ENCODE measurements at places on chromosomes 2 and 18.

DNA sequence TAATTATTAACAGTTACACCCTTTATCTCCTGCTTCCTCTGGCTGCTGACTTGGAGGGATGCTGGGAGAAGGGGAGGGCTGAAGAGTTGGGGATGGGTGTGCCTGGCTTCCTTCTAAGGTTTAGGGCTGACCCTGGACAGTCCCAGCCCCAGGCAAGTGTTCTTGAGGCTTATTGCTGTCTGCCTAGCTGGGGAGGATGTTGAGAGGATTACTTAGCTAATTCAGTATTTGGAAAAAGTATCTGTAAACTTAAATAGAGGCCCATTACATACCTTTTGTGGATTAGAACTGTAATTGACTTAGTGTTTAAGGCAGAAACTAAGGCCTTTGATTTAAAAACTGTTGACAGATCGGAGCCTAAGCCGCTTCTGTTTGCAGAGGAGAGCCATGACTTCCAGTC, 67.6 kb downstream of the AGAP1 start:
- DNase-seq: no peak

GRCh38 chr18:59456657-59457056, 97.6 kb upstream of the LMAN1 start:
- no peak for DNase-seq

DNA sequence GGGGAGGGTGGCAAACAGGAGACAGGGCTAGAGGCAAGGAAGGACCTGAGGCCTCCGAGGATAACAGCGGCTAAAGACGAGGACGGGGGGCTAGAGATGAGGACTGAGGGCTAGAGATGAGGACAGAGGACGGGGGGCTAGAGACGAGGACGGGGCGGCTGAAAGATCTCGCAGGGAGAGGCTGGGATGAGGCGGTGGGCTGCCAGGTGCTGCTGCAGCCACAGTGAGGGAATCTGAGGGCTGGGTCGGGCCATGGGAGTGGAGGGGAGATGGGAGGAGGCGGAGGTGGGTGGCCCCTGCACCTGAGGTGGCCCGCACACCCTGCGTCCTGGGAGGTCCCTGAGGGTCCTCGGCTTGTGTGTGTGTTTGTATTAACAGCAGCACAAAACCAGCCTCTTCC, 350.2 kb upstream of the SALL3 start:
- no peak for DNase-seq

DNA sequence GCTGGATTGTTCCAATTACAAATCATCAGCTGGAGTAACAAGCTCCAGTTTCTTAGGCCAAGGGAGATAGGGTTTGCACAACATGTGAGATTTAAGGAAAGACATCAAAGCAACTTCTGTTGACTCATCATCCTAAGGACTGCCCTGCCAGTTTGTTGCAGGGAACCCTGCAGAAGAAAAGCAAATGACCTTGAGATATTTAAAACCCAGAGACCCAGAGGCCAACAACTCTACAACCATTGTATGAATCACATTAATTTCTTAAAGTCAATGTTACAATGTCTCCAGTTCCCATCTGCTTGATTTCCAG, 491.8 kb upstream of the ACVR2A start:
- DNase-seq: no peak

- peak; percentile 27 for DNase-seq
Measured at GRCh38 chr2:241762933-241763369, 13.7 kb upstream of the GAL3ST2 start.

DNA sequence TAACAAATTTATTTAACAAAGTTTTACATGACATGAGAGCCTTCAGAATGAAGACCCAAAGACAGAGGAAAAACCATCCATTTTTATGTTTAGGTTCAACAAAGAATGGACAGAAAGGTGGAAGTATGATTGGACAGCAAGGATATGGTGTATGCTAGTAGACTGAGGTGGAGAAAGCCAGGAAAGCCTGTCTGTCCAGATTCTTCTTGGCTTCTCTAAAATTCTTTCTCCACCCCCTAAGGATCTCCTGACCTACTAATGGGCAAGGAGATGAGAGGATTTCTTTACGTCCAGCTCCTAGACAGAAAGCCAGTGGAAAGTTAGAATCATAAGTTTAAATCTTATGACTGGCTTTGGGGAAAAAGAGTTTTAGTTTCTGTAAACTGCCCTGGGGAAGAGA, 3.0 kb downstream of the ATIC start:
- DNase-seq: no peak

DNA sequence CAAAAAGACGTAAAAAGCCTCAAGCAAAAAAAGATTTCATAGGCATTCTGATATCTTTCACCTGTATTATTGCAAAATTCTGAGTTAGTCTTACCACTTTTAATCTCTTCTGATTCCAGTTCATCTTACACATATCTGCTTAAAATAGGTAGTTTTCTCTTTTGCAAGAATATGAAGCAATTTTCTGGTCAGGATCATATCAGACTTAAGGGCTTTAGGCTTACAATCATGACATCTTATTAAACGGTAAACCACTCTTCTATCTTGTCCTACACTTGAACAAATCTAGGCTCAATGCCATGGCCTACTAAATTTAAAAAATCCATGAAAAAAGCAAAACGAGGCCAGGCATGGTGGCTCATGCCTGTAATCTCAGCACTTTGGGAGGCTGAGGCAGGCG, 50.1 kb upstream of the GAREM1 start:
- no peak for DNase-seq

DNA sequence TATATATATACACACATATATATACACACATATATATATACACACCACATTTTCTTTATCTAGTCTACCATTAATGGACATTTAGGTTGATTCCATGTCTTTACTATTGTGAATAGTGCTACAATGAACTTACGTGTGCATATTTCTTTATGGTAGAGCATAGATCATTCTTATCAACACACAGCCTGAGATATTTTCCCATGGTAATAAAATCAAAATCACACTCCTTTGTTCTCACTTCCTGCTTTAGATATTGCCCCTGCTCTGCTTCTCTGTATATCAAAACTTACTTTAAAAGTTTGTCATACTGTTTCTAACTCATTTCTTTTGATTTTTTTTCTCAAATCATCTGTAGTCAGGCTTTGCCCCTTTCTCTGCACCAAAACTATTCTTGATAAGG, 119.9 kb downstream of the DCC start:
- no peak for DNase-seq

DNA sequence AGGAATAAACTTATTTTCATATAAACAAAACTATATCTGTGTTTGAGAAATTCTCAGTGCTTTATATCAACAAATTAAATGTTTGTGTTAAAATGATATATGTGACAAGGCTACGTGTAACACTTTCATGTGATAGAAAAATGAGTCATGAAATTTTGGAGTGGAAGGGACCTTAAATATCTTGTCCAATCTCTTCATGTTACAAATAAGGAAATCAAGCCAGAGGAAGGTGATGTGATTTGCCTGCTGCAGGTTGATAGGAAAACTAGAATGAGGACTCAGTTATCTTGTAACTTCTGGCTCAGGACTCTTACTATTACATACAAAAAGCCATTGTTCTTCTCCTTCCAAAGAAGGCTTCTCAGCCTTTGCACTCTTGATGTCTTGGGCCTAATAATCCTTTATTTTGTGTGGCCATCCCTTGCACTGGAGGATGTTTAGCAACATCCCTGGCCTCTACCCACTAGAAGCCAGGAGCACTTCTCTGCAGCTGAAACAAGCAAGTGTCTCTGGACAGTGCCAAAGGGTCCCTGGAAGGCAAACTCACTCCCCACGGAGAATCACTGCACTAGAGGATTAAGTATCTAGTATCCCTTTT, 43.0 kb upstream of the NARS1 start:
- no peak for DNase-seq

DNA sequence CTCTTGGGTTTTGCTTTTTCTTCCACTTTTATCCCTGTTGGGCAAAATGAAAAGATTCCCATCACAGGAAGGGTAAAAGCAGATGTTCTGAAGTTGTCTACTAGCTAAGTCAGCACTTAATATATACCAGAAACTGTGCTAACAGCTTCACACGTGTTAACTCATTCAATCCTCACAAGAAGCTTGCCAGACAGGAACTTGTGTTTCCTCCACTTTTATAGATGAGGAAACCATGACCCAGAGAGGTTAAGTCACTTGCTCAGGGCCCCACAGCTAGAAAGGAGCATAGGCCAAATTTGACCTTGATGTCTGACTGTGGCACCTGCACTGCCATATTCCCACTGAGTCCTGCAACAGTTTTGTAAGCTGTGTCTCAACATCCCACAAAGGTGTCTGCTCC, 76.8 kb upstream of the EPC2 start:
- DNase-seq: no peak

GRCh38 chr18:23735021-23735464, 45.8 kb downstream of the LAMA3 start:
- no peak for DNase-seq

- no peak for DNase-seq
Measured at GRCh38 chr2:57443973-57444521, 602.6 kb upstream of the VRK2 start.

GRCh38 chr18:49898421-49898820, 85.1 kb upstream of the ACAA2 start:
- DNase-seq: peak; percentile 5
